NCI-H510A (cell line): ENCODE measurements at places on chromosomes 11 and 22.

- DNase-seq = no peak
Observed at GRCh38 chr11:6614446-6614845, 2.4 kb upstream of the TAF10 start.

DNA sequence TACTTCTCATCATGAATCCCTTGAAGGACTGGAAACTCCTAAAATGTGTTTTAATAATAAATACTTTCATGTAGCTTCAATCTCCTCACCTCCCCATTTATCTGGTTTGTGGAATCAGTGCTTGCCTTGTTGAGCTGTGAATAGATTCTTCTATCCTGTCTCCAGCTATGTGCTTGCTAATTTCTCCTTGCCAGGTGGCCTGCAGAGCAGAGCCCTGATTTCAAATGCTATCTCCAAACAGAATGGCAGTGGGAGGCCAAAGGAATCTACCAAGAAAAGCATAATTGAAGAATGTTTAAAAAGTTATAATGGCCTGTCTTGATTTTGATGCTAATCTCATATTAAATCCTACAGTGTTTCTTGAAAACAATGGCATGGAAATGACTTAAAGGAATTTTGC is 309.3 kb upstream of the CHORDC1 start:
- no peak for DNase-seq

GRCh38 chr22:17980638-17981051 is 43.7 kb downstream of the MICAL3 start:
- DNase-seq = no peak

DNA sequence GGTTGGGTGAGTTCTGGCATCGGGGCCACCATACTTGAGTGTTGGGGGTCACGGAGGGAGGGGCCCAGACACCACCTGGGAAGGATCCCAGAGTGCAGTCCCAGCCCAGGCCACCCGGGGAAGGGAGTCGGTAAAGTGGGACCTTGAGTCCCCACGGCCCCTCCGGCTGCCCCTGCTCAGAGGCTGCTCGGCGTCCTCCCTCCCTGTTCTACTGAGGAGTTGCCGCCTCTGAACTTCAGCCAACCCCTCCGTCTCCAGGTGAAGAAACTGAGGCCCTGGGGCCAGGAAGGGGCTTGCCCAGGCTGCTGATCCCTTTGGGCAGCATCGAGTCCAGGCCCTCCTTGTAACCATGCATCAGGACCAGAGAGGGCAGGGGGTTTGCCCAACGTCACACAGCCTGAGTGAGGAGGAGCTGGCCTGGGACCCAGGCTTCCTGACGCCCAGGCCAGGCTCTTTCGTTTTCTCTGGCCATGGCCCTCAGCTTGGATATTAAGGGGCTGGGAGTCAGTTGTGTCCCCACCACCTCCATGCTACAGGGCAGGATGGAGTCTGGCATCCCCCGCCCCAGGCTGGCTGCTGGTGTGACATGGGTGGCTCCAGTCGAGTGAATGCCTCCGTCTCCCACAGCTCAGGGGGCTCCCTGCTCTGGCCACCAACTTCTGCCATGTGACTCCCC is 1.3 kb downstream of the PARVG start:
- DNase-seq = no peak

- no peak for DNase-seq
Observed at GRCh38 chr11:70105755-70106571, 27.8 kb downstream of the ANO1 start.

GRCh38 chr22:35842954-35843353 is 125.3 kb downstream of the APOL5 start:
- DNase-seq = peak; percentile 16

DNA sequence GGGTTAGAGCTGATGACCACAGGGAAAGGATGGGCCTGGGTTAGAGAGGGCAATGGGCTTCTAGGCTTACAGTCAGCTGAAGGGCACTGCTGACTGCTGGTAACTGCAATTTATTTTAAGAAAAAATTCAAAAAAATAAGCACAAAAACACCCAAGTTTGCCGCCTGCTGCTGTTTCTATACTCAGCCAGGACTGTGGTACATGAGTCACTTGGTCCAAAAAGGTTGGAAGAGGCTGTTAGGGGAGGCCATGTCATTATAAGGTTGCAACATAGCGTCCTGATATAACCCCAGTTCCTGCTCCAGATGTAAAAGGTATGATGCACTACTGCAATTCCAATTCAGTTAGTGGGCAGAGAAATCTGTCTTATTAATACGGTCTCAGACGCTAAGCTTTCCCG is 98.9 kb downstream of the ETS1 start:
- no peak for DNase-seq

GRCh38 chr22:35462498-35463230 is 62.7 kb downstream of the MCM5 start:
- DNase-seq = no peak

GRCh38 chr11:9203691-9204311 is 61.3 kb downstream of the DENND5A start:
- DNase-seq = no peak

DNA sequence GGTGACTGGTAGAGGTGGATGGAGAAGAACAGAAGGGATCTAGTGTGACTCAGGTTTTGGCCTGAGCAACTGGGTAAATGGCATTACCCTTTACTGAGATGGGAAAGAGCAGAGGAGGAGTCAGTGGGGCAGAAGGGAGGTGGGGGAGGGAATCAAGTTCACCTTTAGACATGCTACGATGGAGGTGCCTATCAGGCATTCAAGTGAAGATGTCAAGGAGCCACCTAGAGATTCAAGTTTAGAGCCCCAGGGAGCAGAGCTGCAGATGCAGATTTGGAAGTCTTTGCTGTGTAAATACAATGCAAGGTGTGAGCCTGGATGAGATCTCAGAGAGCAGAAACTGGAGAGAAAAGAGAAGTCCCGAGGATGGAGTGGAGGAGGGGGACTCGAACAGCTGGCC is 979 bp upstream of the MOGAT2 start:
- DNase-seq = no peak

DNA sequence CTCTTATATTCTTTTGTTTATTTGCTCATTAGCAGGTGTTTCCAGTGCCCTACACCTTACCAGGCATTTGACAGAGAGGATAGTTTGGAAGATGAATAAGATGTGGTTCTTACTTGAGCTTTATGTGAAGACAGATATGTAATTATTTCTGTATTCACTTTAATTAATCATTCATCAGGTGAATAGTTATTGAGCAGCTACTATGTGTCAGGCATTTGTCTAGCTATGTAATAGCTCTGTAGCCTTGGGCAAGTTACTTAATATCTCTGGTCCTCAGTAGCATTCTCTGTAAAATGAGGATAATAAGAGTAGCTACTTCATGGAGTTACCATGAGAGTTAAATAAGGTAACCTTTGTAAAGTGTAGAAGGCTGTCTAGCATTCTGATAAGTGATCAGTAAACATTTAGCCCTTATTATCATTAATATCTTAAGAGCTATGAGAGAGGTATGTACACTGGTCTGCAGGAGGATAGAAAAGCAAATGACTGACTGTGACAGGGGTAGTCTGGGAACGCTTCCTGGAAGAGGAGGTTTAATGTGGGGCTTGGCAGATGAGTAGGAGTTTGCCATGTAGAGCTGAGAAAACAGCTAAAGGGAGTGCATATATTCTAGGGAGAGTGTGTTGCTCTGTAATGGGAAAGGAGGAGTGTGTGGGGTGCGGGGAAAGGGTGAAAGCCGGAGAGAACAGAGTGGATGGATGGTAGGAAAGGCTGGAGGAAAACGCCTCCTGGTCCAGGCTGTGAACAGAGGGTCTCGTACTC is 56.1 kb downstream of the MICAL2 start:
- DNase-seq = no peak
